ENCODE measurements at places on chromosomes 12 and 14.

DNA sequence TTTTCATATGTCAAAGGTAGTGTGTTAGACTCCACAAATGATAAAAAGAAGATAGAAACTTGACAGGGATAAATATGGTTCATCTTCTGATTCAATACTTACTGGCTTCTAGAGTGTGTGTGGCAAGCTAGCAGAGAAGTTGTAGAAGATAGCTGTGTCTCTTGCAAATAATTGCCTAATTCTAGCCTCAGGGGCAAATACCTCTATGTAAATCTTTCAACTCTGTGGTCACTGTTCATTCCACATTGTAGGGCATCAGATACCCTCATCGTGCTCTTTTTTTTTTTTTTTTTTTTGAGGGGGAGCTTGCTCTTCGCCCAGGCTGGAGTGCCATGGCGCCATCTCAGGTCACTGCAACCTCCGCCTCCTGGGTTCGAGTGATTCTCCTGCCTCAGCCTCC, 1.7 kb downstream of the OLR1 start:
- peak; percentile 68 for DNase-seq

- DNase-seq: no peak
Measured at GRCh38 chr12:110543252-110543959, 39.7 kb downstream of the PPTC7 start.

DNA sequence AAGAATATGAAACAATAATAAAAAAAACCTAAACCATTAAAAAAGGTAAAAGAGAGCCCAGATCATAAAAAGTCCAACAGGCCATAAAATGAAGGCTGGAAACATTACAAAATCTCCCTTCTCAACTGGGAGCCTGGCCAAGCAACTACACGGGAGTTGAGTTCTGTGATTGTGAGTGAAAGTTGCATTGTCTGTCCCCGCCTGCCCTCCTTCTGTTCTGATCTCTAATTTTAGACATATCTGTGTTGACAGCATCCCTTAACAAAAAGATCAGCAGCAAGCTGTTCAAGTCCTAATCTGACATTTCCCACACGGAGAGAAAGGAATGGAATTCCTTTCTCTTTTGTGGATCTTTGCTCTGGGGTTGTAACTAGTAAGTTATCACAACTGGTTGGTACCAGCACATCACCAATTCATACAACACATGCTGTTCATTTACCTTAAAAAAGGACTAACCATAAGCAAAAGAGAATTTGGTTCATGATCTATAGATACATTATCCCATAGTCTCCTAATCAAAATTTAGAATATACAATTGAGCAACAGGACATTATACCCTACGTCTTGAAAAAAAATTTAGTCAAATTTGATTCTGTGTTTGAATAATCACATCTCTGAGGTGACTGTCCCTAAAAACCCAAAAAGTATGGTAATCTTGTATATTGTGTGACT, 205.1 kb upstream of the GZMB start:
- no peak for DNase-seq

GRCh38 chr12:5620896-5621295, 189.0 kb downstream of the NTF3 start:
- DNase-seq: no peak

DNA sequence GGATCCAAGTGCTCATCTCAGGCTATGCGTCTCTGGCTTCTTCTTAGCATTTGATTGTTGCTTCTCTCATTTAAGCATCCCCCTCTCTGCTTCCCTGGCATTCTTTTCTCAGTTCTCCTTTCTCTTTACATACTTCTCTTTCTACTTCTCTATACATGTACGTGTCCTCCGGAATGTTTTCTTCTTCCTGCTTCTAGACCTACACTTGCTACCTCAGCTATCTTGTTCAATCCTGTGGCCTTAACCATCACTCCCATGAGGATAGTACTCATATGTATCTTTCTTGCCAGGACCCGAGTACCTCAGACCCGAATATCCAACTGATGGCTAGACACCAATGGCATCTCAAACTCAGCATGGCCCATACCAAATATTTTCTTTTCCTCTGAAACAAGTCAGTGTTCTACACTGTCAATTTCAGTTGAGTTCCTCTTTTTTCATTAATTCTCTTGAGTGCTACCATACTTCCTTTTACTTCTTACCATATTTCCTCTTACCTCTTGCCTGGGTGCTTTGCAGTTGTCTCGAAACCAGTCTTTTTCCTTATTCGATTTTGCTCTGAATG, 115.1 kb upstream of the SLC38A2 start:
- no peak for DNase-seq

GRCh38 chr14:61470961-61471293, 149.5 kb downstream of the PRKCH start:
- no peak for DNase-seq

- DNase-seq: no peak
Measured at GRCh38 chr12:6396031-6396430, 12.1 kb downstream of the LTBR start.

GRCh38 chr14:68033336-68033932, 213.9 kb downstream of the RAD51B start:
- no peak for DNase-seq

- peak; percentile 47 for DNase-seq
Measured at GRCh38 chr12:63982604-63983295, 138.2 kb downstream of the SRGAP1 start.

- no peak for DNase-seq
Measured at GRCh38 chr14:105864651-105865265, 338.4 kb downstream of the TMEM121 start.

DNA sequence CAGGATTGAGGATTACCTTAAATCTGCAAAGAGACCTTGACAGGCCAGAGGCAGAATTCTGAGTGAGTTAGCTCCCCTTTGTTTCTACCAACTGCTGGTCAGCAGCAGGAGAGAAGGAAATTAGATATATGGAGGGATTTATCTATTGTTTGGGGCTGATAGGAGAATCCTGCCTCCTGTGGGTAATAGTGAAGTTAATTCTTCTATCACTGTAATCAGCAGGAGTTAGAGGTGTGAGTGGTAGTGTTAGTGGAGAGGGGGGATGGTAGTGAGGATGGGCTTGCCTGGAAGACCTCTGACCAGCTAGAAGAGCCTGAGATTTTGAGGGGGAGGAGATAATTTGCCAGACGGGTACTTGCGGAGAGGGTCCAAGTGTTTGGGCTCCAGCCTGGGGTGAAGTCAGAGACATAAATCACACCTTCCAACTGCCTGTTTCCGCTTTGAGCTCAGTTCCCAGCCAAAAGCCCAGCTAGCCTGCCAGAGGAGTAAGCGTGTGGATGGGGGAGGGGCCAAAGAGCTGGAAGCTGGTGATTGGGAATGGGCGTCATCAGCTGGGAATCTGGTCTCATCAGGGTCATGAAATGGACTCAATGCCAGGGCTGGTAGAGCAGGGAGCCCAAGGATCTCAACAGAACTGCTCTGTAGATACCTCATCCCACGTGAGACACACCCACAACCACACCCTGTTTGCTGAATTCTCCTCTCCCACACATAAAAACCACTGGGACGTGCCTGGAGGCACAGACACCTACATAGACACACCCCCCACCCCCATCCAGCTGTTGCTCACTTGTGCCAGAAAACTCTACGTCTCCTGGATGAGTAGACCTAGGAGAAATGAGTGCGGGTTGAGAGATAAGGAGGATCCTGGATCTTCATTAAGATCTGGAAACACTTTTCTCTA, 13.1 kb upstream of the ITGA5 start:
- DNase-seq: no peak

GRCh38 chr12:126926023-126926594, 1340.9 kb upstream of the TMEM132C start:
- DNase-seq: no peak

DNA sequence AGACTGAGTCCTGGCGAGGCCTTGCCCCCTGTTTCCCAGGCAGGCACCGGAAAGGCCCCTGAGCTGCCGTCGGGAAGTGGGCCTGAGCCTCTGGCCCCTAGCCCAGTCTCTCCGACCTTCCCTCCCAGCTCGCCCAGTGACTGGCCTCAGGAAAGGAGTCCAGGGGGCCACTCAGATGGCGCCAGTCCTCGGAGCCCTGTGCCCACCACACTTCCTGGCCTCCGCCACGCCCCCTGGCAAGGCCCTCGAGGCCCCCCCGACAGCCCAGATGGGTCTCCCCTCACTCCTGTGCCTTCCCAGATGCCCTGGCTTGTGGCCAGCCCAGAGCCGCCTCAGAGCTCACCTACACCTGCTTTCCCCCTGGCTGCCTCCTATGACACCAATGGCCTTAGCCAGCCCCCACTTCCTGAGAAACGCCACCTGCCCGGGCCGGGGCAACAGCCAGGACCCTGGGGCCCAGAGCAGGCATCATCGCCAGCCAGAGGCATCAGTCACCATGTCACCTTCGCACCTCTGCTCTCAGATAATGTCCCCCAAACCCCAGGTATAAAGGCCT, 10.9 kb downstream of the TNS2 start:
- DNase-seq: no peak

DNA sequence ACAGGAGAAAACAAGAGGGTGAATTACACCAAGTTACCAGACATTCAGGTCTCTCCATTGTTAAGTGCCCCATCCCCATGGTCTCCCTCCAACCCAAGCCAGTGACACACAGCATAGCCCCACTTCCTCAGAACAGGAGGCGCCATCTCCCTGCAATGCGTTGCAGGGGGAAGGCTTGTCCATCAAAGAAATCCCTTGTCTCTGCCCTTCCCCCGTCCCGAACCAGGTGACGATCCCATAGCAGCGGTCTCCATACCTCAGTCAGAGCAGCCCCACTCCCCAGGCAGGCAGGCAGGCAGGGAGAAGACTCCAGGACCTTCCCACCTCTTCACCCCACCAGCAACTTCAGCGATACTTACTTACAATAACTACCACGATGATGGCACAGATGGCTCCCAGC, 5.9 kb downstream of the VAMP1 start:
- DNase-seq: no peak

DNA sequence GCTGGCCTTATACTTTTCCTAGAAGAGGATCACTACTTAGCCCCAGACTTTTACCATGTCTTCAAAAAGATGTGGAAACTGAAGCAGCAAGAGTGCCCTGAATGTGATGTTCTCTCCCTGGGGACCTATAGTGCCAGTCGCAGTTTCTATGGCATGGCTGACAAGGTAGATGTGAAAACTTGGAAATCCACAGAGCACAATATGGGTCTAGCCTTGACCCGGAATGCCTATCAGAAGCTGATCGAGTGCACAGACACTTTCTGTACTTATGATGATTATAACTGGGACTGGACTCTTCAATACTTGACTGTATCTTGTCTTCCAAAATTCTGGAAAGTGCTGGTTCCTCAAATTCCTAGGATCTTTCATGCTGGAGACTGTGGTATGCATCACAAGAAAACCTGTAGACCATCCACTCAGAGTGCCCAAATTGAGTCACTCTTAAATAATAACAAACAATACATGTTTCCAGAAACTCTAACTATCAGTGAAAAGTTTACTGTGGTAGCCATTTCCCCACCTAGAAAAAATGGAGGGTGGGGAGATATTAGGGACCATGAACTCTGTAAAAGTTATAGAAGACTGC, 1.5 kb downstream of the MGAT2 start:
- DNase-seq: no peak
